ENCODE measurements at places on chromosomes 13 and 19.
A peak's percentile ranks its signal among the peaks of the same experiment; 100 is the strongest.

GRCh38 chr13:97967948-97968347, 14.5 kb downstream of the IPO5 start:
- no peak for DNase-seq

DNA sequence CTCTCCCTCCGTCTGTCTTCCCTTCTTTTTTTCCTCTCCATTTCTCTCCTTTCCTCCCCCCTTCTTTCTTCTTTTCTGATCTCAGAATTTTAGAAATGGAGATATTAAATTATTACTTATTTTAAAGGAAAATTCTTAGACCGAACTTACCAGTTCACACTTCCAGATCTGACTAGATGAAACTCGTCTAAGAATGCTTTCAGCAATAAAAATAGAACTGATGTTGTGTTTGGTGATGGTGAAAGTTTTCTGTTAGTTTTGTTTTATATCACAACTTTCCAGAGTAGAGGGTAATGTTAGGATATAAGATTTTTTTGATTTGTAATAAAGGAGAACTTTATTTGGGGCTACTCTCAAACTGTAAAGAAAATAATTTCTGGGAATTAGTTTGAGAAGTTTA, 29.9 kb downstream of the UCHL3 start:
- DNase-seq: no peak

- DNase-seq: no peak
Measured at GRCh38 chr19:43748685-43749084, 6.1 kb downstream of the SMG9 start.

DNA sequence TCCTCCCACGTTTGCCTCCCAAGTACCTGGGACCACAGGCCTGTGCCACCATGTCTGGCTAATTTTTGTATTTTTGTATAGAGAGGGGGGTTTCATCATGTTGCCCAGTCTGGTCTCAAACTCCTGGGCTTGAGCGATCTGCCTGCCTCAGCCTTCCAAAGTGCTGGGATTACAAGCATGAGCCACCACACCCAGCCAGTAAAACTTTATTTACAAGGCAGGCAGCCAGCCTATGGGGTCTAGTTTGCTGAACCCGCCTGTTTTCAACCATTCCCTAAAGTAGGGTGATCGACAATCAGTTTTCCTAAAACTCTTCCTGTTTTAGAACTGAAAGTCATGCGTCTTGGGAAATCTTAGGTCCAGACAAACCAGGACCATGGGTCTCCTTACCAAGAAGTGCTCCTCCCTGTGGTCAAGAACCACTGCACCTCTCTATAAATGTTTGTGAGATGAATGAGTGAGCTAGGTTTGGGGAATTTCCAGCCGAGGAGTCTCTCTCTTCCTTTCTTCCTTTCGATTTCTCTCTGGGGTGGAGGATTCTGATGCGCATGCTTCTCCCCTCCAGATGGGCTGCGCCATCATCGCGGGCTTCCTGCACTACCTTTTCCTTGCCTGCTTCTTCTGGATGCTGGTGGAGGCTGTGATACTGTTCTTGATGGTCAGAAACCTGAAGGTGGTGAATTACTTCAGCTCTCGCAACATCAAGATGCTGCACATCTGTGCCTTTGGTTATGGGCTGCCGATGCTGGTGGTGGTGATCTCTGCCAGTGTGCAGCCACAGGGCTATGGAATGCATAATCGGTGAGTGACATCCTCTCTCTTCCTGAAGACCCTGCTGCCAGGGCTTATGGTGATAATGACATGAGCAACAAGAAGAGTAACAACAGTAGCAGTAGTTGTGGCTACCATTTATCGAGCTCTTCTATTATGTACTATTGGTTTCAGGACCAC, 38.7 kb downstream of the ADGRE1 start:
- DNase-seq: no peak

DNA sequence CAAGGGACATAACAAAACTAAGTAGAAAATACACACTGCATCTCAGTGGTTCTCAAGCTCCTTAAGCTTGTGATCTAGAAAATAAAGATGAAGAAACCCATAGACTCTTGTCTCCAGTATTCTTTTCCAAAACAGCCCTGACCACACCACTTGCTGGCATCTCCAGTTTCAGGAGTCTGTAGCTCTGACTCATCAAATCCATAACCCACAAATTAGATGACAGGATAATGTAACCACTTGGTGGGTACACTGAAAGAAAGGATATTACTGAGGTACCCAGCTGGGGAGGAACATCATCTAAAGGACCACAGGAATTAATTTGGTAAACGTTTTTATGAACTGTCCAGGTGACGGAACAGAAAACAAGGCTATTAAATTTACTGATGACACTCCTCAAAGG, 214.7 kb downstream of the VWA8 start:
- no peak for DNase-seq

GRCh38 chr13:30047154-30047874, 196.9 kb upstream of the UBL3 start:
- DNase-seq: no peak

DNA sequence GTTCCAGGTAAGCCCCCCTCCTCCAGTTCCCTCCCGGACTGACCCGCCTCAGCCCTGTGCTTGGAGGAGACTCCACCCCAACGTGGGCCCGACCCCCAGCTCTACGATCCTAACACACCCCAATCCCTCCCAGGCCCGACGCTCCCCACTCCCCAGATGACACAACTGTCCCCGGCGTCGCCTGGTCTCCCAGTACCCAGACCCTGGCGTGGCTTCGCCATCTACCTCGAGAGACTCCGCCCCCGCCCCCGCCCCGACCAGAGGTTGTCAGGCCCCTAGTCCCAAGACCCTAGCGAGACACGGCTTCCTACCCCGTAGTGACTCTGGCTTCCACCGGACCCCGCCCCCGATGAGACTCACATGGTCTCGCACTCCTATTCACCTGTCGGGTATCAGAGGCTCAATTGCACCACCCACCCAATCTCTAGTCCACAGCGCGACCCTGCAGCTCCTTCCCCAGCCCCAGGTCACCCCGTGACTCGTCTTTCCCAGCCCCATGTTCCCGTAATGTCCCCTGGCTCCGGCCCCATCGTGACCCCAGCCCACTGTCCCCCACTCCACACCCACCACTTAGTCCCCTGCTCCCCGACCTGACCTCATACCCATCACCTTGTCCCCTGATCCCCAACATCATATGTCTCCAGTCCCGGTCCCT, 2.9 kb downstream of the CD37 start:
- no peak for DNase-seq

GRCh38 chr13:51838240-51838846, 6.6 kb downstream of the TMEM272 start:
- DNase-seq: no peak

DNA sequence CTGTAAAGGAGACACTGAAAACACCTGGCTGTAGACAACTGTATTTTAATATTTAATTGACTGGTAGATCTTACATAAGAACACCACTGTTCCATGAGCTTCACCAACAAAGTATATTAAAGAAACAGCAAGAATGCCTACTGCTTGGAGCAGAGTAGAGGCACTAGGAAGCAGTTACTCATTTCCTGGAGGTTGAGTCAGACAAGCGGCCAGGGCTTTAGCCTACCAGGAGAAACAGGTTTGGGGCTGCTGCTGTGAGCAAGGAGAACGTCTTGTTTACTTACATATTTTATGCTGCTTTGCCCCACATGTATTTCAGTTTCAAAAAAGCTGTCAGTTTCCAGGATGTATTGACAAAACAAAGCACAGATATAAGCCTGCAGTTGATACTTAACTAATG, 33.4 kb downstream of the ALG5 start:
- no peak for DNase-seq

GRCh38 chr13:30712536-30713532, 22.5 kb upstream of the ALOX5AP start:
- DNase-seq: no peak

- no peak for DNase-seq
Measured at GRCh38 chr13:113588394-113589111, 4.0 kb downstream of the TFDP1 start.

- DNase-seq: no peak
Measured at GRCh38 chr13:33045851-33046592, 29.8 kb downstream of the KL start.

DNA sequence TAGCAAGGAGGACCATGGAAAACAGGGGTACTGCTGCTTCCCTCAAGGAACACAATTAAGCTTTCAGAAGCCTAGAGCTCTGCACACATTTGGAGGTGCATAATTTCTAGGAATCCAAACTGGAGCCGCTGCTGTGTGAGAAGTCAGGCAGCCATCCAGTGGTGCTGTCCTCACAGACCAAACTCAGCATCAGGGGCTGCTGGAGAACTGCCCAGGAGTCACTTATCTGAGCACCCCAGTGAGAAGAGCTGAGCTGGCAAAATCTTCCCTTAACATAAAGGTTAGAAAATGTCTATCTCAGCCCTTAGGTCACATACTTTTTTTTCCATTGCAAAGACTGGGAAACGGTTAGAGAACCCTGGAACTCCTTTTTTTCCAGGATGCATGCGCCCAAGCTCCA, 72.8 kb downstream of the ATP7B start:
- no peak for DNase-seq

- DNase-seq: no peak
Measured at GRCh38 chr13:109271061-109271460, 515.3 kb downstream of the IRS2 start.

DNA sequence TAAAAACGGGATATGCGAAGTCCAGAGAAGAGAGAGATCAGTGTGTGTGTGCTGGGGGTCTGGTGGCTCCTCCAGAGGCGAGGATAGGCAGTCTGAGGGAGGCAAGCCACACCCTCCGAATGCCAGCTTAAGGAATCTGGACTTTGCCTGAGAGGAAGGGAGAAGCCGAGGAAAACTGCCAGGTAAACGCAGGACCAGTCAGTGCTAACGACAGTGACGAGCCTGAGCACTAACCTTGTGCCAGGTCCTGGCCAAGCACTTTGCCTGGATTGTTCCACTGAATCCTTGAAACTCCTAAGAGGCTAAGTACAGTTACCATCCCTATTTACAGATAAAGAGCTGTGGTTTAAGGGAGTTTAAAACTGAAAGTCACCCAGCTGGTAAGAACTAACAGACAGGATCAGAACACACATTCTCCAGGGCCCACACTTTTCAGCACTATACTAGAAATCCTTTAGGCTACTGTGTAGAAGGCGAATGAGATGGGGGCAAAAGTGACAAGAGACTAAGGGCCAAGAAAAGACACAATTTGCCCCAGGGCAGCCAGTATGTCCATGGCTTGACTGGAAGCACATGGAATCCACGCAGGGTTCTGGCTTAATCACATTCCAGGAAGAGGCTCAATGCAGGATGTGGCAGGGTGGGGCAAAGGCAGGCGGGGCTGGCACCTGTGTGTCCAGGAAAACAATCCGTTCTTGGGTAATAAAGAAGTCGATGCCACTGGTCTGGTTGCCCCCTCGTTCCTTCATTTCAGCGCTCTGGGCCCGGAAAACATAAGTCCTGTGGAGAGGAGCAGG, 15.1 kb downstream of the SMG9 start:
- no peak for DNase-seq

DNA sequence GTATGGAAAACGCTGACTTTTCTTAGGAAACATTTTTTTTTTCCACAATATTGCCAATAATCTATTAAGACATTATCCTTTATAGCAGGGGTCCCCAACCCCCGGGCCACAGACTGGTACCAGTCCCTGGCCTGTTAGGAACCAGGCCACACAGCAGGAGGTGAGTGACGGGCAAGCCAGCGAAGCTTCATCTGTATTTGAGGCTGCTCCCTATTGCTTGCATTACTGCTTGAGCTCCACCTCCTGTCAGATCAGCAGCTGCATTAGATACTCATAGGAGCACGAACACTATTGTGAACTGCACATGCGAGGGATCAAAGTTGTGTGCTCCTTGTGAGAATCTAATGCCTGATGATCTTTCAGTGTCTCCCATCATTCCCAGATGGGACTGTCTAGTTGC, 793.7 kb downstream of the SLITRK5 start:
- no peak for DNase-seq

DNA sequence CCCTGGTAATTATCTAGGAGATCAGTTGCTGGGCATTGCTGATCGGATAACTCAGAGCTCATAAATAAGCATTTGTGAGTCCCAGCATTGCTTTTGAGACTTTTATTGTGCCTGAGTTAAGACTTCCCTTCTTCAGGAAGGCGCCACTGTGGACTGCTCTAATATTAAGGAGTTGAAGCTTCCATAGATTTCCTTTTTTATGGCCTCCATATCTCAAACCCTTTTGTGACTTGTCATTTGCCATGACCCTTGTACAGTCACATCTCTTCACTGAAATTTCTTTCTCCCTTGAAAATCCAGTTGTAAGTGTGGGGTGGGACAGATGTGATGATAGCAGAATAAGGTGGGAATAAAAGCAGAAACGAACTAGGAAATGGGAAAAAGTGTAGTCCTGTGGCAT, 6.3 kb downstream of the TM9SF2 start:
- DNase-seq: no peak

DNA sequence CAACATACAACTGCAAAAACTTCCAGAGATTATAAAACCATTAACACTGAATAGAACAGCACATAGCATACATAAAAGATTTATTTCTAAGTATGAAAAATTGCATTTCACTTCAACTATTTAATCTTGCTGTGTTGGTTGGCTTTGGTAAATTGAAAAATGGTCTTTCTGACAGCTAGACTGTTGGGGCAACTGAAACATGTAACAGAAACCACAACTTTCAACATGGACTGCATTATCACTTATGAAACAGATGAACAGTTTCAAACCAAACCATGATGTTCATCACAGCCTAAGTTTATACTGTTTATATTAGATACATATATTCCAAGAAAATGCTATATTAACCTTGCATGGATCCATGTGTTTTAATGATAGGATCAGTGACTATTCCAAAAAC, 324.1 kb upstream of the PCDH9 start:
- no peak for DNase-seq

DNA sequence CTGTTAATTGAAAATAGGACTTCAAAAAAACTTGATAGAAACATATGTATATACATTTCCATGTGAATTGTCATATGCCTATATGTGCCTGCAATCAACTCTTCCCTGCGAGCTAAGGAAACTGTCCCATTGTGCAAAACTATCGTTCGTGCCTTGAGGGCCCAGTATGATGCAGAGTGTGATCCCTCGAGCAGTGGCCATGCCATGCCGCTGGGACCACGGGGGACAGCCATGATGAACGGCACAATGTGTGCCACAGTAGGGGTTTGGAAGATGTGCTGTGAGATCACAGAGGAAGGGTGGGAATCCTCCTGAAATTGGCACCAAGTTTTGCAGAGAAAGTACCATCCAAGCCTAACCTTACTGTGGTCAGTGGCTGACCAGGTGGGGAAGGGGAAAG, 118.1 kb upstream of the SOX1 start:
- no peak for DNase-seq

DNA sequence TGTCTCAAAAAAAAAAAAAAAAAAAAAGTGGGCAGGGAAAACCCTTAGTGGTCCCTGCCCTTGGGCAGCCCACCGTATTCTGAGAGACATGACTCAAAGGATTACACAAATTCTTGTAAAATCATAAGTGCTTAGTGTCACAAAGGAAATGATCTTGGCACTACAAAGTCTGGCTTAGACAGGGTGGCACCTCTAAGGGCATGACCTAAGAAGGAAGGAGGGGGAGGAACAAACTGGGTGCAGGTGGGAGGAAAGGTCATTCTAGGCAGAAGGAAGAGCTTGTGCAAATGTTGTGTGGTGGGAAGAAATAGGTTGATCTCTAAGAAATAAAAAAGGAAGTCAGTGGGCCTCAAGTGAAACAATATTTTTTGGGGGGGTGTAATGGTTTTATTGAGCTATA, 10.4 kb downstream of the PNPLA6 start:
- DNase-seq: no peak

GRCh38 chr13:111095031-111095840, 19.9 kb upstream of the ARHGEF7 start:
- DNase-seq: peak; percentile 54

- no peak for DNase-seq
Measured at GRCh38 chr13:110334256-110334655, 27.2 kb downstream of the COL4A2 start.
